SHP77 (cell line): ENCODE measurements at places on chromosomes 4 and X.

- no peak for DNase-seq
Observed at GRCh38 chr4:98571161-98571786, 87.1 kb downstream of the TSPAN5 start.

- peak; percentile 45 for DNase-seq
Observed at GRCh38 chr4:174255786-174256185, 27.7 kb downstream of the FBXO8 start.

DNA sequence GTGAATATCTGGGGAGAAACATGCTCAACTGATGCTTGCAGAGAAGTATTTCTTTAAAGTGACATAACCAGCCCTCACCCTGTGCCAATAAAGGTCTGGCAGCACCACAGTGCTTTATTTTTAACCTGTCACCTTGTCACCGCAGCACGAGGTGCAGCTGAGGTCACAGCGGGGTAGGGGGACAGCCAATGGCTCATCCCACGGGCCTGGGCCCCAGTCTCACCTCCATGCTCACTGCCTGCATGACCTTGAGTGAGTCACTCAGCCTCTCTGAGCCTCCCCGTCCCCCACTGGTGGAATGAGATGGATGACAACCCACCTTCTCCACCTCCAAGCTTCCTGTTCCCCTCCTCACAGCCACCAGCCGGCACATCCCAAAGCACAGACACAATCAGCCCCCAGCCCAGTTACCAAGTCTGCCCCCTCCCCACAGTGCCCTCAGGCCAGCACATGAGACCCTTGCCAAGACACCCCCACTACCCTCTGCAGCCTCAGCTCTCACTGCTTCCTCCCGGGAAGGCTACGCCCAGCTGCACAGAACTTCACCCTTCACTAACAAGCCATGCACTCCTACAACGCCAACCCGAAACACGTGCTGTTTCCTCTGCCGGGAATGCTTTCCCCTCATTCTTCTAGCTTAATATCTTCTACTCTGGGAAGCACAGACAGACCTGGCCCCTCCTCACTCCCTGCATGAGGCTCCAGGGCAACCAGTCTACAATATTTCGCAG is 24.9 kb upstream of the MAN2B2 start:
- no peak for DNase-seq

DNA sequence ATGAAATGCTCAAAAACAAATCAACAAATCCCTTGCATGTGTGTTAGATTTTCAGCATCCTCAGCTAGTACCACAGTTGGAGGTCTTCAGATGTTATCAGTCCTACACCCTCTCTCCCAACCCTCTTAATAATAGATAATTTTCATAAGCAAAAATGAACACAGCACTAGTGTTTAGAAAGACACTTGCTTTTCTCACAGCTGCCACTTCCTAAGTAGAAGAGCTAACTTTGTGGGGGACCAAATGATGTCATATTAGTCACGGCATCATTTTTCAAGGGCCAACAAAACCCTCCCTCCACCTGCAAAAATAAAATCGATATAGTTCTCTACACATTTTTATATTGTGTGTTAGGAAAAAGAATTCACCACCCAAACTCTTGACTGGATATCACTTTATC is 163.5 kb upstream of the GYPA start:
- peak; percentile 16 for DNase-seq

DNA sequence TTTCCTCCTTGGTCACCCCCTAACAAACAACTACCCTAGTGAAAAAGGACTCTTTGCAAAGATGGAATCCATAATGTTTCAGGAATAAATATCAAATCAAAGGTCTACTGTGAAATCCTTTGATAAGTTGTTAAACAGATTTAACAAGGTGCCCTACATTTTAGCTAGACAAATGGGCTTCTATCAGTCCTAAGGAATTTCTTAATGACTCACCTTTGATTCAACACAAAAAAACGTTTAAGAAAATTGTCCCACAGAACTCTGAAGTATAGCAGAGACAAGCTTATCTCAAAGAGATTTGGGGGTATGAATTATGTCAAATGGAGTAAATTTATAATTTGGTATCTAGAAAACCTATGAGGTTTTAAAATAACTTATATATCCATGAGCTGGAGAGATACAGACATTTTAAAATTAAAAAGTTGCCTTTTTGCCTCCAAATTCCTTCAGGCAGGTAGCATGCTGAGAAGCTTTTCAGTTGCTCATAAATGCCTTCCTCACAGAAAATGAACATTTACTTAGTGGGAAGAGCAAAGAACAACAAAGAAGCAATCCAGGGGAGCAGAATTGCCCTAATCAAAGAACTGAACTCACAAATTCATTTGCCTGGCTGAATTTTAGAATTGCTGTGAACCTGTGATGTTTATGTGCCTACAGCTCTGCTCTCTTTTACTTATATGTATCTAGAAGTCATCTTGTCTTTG is 649.3 kb downstream of the STPG2 start:
- no peak for DNase-seq

DNA sequence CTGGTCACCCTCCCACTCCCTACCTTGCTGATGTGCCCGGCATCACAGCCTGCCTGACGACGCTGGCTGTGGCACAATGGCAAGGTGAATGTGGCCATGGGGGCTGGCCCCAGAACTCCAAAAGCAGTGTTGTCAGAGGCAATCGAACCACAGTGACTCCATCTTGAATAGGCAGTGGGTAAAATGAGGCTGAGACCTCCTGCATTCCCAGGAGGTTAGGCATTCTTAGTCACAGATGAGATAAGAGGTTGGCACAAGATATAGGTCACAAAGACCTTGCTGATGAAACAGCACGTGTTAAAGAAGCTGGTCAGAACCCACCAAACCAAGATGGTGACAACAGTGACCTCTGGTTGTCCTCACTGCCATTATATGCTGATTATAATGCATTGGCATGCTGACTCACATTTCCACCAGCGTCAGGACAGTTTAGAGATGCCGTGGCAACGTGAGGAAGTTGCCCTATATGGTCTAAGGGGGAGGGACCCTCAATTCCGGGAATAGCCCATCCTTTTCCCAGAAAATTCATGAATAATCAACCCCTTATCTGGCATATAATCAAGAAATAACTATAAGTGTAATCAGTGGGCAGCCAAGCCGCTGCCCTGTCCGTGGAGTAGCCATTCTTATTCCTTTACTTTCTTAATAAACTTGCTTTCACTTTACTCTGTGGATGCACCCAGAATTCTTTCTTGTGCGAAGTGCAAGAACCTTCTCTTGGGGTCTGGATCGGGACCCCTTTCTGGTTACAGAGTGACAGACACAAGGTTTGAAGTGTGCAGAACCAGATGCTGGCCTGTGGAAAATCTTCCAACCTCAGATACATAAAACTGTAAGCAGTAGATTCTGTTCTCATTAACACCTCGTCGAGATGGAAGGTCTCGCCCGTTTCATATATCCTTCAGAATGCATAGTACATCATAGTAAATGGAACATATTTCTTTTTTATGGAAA is 26.8 kb upstream of the CLDN24 start:
- DNase-seq = no peak

DNA sequence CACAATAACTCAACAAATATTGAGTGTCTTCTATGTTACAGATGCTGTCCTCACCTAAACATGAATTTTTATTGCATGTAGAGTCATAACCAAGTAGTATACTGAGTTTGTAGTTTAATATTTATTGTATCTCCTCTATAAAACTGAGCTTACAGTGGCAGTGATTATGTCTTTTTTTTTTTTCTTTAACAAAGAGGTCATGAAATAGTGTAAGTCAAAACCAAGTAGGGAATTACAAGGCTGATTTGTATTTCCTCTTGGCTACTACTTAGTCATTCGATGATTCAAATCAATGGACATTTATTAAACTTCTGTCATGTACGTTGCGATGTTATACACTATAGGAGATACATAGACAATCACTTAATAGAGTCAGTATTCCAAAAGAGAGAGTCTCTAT is 48.4 kb downstream of the IL15 start:
- DNase-seq = no peak
